ENCODE measurements at places on chromosomes 3 and 15.

GRCh38 chr3:171636666-171637065, 173.6 kb downstream of the PLD1 start:
- DNase-seq = no peak

DNA sequence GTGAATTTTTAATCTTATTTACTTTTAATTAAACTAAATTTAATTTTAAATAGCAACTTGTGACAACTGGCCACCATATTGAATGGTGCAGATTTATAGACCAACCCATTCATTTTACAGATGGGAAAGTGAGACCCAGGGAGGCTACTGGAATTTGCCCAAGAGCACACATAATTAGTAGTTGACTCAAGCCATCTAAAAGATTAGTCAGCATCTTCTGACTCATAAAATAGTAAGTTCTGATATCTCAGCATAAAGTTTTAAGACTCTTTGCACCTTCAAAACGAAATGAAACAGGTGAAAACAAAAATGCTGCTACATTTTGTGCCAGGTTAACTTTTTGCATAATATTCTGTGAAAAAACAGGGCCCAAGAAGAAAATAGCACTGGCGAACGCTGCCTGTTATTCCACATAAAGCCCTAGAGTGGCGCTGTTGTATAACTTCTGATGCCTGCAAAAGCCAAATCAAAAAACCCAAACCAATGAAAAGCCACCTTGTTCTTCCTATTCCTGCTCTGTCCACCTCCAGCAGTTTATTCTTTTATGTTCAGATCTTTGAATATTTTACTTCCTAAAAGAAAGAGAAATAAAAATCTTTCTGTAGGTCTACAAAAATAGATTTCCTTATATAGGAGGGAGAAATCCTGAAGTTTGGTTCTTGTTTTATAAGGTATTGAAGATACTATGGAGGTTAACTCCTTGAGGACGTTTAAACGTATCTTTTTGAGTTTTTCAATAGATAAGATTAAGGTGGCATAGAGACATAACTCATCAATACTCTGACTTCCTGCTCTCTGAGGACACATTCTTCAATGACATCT, 62.8 kb downstream of the OTOL1 start:
- peak; percentile 49 for DNase-seq

- DNase-seq = no peak
Observed at GRCh38 chr3:143480344-143480743, 360.8 kb downstream of the CHST2 start.

GRCh38 chr3:188053036-188053340, 101.0 kb upstream of the LPP start:
- no peak for DNase-seq

DNA sequence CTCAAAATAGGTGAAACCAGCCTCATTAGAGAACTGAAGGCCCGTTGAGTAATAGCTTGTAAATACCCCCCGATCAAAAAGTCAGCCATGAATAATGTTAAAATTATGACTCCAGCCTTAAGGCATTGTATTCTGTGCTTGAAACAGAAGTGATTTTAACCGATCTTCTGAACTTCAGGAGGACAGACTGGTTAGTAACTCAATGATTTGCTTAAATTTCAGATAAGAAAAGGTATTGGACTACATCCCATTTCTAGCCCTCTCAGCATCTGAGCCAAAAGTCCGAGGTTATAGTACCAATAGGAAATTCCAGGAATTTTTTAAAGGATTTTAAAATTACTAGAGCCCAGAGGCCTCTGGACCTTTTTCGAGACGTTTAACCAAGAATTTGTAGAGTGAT, 67.7 kb upstream of the FGF12 start:
- DNase-seq = no peak

DNA sequence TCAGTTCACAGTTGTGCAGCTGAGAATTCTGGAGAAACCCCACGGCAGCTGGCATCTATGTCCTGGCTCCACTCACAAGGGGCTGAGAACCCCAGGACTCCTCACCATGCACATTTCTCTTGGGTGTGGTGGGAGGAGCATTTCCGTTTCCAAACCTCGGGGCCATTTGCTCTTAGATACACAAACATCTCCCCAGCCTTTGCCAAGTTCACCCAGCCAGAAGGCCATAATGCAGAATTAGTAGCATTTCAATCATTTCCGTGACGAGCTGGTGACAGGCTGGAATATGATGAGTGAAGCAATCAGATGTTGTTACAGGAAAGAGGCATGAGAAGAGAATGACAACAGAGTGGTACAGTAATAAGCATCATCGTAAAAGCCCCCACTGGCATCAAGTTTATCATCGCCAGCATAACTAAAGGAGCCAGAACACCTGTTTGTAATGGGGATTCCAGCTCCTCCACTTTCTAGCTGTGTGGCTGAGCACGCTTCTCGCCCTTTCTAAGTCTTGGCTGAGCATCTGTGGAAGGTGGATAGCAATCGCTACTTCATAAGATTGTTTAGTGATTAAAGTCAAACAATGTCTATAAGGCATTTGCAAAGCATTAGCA, 82.0 kb downstream of the LIPC start:
- DNase-seq = no peak

DNA sequence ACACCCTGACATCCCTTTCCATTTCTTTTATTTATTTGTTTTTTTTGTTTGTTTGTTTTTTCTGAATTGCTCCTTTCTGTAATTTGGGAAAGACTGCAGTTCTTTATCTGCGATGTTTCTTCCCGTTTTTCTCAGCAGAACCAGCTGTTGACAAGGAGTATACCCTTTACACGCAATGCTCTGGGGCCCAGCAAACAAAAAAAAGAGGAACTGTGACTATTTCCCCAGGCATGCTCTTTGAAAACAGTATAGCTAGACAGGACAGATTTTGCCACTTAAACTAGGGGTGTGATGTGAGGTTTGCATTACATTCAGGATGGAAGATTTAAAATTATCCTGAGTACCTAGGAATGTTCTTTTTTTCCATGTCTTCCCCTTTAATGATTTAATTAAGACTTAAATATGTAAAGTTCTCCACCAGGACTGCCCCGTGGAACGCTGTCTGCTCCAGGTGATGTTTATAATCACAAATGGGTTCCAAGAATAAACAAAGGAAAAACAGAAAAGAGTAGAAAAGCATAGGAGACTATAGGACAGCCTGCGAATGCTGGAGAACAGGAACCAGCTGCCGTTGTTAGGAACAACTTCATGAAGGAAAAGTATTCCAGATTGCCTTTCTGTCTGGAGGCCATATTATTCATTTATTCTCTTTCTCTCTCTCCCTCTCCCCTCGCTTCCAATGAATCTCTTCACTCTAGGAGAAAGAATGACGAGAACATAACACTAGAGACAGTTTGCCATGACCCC, 43.3 kb downstream of the TGFBR2 start:
- peak; percentile 88 for DNase-seq

DNA sequence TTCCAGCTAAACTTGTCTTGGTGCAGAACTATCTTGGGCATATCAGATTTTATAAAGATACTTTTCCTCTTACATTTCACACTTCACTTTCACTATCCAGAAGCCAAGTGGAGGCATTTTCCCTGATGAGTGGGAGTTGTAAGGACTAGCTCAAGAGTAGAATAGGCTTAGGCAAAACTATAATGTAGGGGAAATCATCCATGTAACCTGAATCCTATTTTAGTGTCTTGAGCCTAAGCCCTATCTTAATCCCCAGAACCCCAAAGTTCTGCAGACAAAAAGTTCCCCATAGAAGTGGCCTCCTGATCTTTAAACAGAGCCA, 42.2 kb upstream of the CD47 start:
- DNase-seq = no peak

- no peak for DNase-seq
Observed at GRCh38 chr3:138367911-138368310, 19.5 kb downstream of the MRAS start.

- DNase-seq = peak; percentile 47
Observed at GRCh38 chr15:56821721-56822425, 88.6 kb upstream of the ZNF280D start.

- no peak for DNase-seq
Observed at GRCh38 chr3:54341811-54342210, 219.5 kb downstream of the CACNA2D3 start.

GRCh38 chr3:151382671-151383070, 1.9 kb downstream of the P2RY12 start:
- peak; percentile 66 for DNase-seq
